Lung microvascular endothelial cell (primary cell): ENCODE measurements at places on chromosomes 2 and 18. TPM values are rescaled to one million over a fixed set of nuclear protein-coding genes. Genes with fewer than 3 reads are reported as not detected.

DNA sequence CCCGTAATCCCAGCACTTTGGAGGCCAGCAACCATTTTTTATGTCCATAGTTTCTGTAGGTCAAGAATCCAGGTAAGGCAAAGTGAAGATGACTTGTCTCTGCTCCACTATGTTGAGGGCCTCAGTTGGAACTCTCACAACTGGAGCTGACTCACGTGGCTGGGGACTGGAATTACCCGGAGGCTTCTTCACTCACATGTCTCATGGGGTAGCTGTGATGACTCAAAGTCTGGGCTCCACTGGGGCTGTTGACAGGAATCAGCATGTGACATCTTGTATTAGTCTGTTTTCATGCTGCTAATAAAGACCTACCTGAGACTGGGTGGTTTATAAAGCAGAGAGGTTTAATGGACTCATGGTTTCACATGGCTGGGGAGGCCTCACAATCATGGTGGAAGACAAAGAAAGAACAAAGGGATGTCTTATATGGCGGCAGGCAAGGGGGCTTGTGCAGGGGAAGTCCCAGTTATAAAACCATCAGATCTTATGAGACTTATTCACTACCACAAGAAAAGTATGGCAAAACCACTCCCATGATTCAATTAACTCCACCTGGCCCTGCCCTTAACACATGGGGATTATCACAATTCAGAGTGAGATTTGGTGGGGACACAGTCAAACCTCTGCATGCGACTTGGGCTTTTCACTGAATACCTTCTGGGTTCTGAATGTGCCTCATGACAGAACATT is 7.8 kb upstream of the PPP1R1C start:
- peak; percentile 11 for DNase-seq

DNA sequence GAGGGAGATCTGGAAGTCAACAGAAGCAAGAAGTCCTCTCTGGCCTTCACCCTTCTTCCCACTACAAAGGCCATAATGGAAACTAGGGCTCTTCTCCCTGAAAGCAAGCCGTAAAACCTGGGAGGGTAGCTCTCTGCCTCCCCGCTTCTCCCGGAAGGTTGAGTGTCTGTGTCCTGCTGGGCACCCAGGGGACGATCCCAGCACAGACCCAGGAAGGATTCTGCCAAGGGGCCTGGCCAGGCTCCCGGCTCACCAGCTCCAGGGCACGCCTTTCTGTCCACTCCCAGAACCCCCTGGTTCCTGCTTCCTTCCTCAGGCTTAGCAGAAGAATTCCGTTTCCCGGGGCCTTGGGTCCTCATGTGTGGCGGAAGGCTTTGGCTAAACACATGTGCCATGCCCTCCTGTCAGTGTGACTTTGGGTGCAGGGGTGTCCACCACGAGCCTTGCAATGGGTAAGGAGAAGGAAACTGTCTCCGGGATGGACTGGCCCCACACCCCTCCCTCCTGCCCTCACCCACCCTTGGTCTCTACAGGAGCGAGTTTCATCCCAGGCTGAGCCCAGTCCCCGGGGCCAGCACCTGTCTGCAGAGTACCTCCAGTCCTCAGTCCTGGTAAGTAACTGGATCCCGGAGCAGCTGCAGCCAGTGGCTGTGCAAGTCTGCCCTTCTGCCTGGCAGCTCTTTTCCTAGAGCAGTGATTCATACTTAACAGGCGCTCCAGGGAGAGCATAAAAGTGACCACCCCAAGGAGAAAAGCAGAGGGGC is 135.8 kb downstream of the TPO start:
- DNase-seq = no peak

GRCh38 chr18:36893227-36893626 is 64.3 kb downstream of the KIAA1328 start:
- DNase-seq = no peak

- no peak for DNase-seq
Observed at GRCh38 chr2:118264232-118264990, 176.1 kb downstream of the INSIG2 start.

DNA sequence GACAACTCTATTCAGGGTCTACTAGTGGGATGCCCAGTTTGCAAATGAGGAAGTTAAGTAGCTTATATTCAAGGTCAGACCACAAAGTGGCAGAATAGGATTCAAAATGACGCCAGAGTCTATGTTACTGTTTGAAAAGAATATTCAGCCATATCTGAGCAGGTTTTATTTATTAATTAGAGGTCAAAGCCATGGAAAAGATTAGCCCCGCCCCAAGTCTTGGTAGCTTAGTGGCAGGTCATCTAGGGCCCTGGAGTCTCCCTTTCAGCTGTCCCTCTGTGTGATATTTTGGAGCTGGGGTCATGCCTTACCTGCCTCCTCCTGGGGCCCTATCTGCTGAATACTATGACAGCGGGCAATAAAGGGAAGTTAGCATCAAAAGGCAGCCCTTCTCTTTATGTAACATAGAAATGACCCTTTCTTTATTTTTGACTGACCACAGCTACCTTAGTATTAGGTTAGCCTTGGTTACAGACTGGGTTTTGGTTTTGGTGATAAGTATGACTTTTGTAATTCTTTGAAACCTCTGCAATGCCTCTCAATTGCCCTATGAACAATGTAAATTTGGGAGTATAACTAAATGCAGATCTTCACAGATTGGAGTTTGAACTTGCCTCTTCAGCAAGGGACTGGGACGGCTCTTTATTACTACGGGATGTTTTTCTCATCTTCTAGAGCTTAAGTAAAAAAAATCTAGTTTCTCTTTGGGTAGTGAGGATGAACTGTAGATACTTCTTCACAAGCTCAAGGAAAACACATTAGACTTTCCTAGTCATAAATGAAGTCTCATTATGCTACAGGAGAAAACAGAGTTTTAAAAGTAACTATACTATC is 153.0 kb upstream of the ITGA4 start:
- no peak for DNase-seq

DNA sequence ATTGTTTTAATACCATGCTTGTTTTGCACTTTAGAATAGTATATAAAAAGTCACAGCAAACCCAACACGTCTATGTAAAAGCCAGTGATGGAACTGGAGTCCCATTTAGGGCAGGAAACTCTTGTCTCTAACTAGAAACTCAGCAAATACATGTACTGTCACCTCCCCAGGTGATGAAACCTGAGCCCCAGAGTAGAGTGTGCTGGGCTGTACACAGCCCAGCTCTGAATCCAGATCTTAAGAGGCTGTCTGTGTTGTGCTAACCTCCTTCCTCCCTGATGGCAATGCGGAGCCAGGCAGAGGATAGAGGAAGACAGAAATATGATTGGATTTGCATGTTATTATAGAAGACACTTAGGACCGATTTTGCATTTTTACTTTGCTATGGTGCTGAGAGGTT is 317.5 kb upstream of the TRIB2 start:
- DNase-seq = no peak

Gene STON1
- total RNA-seq = 1.2 and 2.0 TPM in 2 replicates

Gene MAL
- total RNA-seq = not detected in 2 replicates

Gene CCDC178
- total RNA-seq = not detected in 2 replicates

Gene RBKS
- total RNA-seq = 1.1 and 1.4 TPM in 2 replicates

Gene ST8SIA5
- total RNA-seq = not detected in 2 replicates

Gene FOXD4L1
- total RNA-seq = under 0.01 TPM in 2 replicates
